Activated CD4-positive, alpha-beta memory T cell treated with anti-CD3 and anti-CD28 coated beads for 36 hours (primary cell): ENCODE measurements at places on chromosomes 4 and X.
A peak's percentile ranks its signal among the peaks of the same experiment; 100 is the strongest.

- DNase-seq, result no peak
Measured at GRCh38 chr4:174201871-174202270, 81.6 kb downstream of the FBXO8 start.

DNA sequence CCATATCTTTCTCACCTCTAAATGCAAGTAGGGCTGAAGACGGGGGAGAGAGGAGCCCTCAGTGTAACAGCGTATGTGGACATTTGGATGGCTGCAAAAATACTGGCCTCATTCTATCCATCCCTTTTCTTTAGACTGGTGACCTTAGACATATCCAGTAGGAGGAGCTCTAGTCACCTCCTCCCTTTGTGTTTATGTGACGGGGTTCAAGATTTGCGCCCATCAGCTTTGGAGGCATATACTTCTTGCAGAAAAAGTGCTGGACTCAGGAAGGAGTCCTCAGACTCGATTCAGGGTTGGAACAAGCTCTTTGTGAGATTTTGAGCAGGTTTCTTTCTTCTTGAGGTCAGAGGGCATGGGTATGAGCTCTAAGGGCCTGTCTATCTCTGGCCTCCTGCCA is 86.2 kb downstream of the MAMLD1 start:
- no peak for DNase-seq

- no peak for DNase-seq
Measured at GRCh38 chr4:148112231-148112982, 329.8 kb downstream of the NR3C2 start.

- no peak for DNase-seq
Measured at GRCh38 chr4:166675411-166675810, 558.9 kb downstream of the SPOCK3 start.

DNA sequence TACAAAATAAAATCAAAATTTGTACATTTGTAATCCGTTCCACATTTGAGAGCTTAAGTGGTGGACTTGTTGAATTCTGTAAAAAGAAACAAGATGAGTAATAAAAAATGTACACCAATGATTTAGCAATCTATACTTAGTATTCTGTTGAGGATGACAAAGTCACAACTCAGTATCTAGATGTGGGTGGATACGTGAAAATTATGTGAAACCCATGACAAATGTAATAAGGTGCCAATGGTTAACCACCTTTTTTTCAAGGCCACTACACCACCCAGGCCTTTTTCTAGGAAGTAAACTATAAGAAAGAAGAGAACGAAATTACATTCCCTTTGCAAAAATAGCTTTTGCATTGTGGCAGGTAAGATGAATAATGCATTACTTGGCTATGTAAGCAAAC is 77.0 kb downstream of the ATP8A1 start:
- no peak for DNase-seq

DNA sequence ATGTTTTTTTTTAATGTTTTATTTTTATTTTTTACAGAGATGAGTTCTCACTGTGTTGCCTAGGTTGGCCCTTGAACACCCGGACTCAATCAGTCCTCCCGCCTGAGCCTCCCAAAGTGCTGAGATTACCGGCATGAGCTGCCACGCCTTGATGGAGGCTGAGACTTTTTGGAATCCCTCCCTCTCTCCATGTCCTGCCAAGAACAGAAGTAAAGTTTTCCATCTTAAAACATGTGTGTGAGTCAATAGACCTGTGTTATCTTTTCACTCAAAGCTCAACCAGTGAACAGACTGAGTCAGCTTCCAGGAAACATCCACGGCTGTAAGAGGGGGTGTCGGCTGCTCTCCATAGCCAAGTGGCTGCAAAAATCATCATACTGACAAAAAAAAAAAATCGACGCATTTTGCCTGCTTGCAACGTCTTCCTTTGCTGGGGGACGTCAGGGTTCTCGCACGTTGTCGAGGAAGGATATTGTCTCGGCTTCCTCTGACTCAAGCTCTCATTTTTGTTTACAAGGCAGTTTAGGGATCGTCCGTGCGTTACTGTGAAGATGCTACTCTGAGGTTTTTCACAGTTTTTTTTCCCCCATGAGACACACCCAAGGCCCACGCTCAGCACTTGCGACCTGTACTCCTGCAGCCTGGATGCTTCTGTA is 10.0 kb upstream of the ASMTL start:
- peak; percentile 89 for DNase-seq

DNA sequence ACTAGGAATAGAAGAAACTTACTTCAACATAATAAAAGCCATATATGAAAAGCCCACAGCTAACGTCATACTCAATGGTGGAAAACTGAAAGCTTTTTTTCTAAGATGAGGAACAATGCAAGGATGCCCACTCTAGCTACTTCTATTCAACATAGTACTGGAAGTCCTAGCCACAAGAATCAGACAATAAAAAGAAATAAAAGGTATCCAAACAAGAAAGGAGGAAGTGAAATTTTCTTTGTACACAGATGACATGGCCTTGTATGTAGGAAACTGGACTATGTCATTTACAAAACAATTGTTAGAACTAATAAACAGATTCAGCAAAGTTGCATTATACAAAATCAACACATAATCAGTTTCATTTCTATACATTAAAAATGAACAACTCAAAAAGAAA is 25.5 kb upstream of the NXT2 start:
- DNase-seq, result no peak

DNA sequence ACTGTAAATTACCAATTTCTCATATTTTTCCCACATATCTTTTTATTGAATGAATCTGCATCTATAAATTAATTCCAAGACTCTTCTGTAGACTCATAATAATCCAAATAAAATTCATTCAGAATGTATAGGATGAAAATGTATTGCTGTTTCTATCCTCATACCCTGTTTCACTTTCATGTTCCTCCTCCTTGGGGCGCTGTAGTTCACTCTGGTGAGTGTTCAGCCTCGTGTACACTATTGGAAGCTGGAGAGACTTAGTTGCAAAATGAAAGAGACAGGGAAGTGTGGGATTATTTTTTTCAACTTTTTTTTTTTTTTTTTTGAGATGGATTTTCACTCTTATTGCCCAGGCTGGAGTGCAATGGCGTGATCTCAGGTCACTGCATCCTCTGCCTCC is 296.1 kb downstream of the TLL1 start:
- no peak for DNase-seq
